ENCODE measurements at places on chromosomes 13 and 19. TPM values are rescaled to one million over a fixed set of nuclear protein-coding genes. Genes with fewer than 3 reads are reported as not detected.

The PSG4 gene
- total RNA-seq, result not detected

DNA sequence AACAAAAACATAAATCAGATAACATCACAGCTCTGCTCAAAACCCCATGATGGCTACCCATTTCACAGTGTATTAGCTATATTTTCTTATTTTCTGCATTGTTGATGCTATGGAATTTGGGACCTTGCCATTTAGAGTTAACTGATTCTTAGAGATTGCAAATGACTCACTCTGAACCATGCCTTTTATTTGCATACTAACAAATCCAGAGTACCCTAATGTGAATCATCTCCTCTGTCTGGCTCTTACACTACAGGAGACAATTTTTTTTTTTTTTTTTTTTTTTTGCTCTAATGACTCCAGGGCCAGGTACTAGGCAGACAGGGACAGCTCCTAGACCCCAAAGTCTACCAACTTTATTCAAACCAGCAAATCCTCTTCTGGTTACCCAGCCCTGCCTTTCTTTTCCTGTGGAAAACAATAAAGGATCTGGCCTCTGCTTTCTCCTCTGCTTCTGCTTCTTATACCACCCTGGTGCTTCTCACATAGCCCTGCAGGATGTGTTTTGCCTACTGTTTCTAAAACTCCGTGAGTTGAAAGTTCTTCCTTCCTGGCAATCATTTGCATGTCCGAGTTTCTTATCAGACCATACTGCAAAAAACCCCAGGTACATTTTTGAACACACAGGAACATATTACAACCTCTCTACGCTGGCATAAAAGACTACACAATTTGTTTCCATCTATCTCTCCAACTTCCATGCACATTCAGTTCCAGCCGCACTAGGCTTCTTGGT is 10.6 kb upstream of the ZNF460 start:
- H3K4me1 ChIP-seq, result no peaks in the 10 kb centered on the region
- H3K36me3 ChIP-seq, result no peaks in the 10 kb centered on the region
- no peak overlapping the region for H3K27ac ChIP-seq
- no peak for DNase-seq
- H3K4me3 ChIP-seq, result no peak overlapping the region

DNA sequence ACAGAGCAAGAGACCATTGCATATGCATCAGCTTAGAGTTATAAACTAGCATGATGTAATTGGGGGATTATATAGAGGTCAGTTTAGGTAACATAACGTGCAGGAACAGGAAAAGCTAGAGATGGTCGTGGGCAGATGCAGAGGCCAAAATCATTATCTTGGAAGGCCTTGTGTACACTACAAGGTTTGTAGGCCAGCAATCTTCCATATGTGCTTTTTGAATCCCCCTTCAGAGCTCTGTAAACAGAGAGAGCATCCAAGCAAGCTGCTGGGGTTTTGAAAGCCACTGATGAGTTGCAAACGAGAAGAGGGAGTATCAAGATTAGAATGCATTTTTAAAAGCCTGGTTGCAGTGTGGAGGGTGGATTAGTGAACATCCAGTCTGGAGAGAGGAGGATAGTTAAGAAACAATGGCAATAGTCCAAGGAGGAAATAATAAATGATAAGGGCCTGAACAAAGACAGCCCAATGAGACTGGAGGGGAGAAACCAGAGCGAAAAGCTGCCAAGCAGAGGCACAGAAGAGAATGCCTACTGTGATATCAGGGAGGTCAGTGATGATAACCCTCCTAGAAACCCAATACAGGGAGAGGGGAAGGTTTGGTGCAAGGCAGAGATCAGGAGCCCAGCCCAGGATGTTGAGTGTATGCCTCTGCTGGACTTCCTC is 109.6 kb downstream of the ZAR1L start:
- DNase-seq, result no peak
- H3K4me3 ChIP-seq, result no peak overlapping the region
- peaks cover 2% of the 10 kb centered on the region for H3K36me3 ChIP-seq
- H3K27me3 ChIP-seq, result no peaks in the 10 kb centered on the region
- H3K4me1 ChIP-seq, result no peaks in the 10 kb centered on the region

The SOHLH2 gene
- total RNA-seq, result not detected

DNA sequence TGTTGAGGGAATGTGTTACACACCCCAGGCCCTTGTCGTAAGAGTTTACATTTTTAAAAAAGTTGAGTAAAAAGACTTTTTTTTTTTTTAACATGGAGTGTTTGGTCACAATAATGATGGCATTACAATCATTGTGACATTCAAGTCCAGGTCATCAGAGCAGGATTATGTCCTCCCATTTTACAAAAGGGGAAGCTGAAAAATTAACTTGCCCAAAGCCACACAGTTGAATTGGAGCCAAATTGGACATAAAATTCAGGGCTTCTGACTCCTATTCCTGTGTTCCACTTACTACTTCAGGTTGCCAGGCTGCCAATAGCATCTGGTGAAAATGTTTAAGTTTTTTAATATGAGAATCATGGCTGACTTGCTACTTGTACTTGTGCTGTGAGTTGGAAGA is 49.3 kb downstream of the DLEU7 start:
- DNase-seq, result no peak
- H3K36me3 ChIP-seq, result no peaks in the 10 kb centered on the region
- H3K4me3 ChIP-seq, result no peak overlapping the region
- H3K4me1 ChIP-seq, result no peaks in the 10 kb centered on the region

- no peaks in the 10 kb centered on the region for H3K27me3 ChIP-seq
- peaks cover 66% of the 10 kb centered on the region for H3K36me3 ChIP-seq
- H3K27ac ChIP-seq, result no peak overlapping the region
- DNase-seq, result no peak
These were observed 8.4 kb upstream of the RPS15 start for GRCh38 chr19:1429750-1430149.

- DNase-seq, result no peak
- no peak overlapping the region for H3K27ac ChIP-seq
- peaks cover 17% of the 10 kb centered on the region for H3K27me3 ChIP-seq
- no peaks in the 10 kb centered on the region for H3K36me3 ChIP-seq
- H3K4me1 ChIP-seq, result no peaks in the 10 kb centered on the region
These were observed 38.7 kb downstream of the IGFL2 start for GRCh38 chr19:46186717-46187101.

DNA sequence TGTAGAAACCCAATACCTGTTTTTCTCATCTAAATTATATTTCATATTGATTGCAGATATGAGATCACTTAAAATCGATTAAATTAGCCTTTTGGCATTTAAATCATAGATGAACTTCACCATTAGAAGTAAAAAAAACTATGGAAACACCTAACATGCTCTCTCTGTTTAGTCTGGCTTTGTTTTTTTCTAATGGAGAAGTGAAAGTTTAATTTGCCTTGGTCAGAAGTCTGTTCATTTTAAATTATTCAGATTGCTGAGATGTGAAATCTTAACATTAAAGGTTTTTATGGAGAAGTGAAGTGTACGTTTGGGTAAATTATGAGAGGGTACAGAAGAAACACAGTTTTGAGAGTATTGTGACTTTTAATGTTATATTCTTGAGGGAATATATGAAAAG is 6.7 kb downstream of the SUGT1 start:
- H3K36me3 ChIP-seq, result peaks cover 52% of the 10 kb centered on the region
- H3K27ac ChIP-seq, result no peak overlapping the region
- DNase-seq, result no peak

GRCh38 chr13:76798037-76798436 is 88.2 kb downstream of the KCTD12 start:
- H3K36me3 ChIP-seq, result no peaks in the 10 kb centered on the region
- DNase-seq, result no peak
- H3K4me3 ChIP-seq, result no peak overlapping the region
- no peaks in the 10 kb centered on the region for H3K27me3 ChIP-seq
- no peaks in the 10 kb centered on the region for H3K4me1 ChIP-seq

DNA sequence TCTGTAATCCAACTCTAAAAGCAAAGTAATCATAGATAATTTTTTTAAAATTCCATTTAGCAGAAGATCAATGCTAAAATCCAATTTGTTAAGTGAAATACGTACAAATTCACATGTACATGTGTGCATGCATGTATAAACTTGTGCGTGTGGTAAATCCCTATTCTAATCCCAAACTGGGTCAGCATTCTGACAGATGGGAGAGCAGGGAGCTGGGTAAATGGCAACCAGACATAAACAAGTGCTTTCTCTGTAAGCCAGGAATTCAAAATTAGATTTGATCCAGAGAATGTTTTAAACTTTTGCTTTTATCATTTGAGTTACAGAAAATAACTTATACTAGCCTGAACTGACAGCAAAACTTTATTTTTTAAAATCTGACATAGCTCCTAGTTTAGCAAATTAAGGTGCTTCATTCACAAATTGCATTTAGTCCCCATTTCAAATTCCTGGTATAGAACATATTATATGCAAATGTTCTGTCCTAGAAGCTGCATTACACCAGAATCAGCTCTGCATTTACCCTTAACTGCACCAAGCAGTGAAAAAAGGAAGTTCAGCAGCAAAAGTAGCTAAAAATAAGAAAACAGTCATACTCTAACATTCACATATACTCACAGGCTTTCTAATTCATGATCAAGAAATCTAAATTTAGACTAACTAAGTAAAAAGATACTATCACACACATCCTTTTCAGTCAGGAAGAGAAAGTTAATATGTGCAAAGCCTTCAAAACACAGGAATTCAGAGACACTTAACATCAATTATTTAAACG is 32.6 kb downstream of the UBL3 start:
- H3K27ac ChIP-seq, result no peak overlapping the region
- no peak for DNase-seq
- no peak overlapping the region for H3K4me3 ChIP-seq
- H3K36me3 ChIP-seq, result no peaks in the 10 kb centered on the region

DNA sequence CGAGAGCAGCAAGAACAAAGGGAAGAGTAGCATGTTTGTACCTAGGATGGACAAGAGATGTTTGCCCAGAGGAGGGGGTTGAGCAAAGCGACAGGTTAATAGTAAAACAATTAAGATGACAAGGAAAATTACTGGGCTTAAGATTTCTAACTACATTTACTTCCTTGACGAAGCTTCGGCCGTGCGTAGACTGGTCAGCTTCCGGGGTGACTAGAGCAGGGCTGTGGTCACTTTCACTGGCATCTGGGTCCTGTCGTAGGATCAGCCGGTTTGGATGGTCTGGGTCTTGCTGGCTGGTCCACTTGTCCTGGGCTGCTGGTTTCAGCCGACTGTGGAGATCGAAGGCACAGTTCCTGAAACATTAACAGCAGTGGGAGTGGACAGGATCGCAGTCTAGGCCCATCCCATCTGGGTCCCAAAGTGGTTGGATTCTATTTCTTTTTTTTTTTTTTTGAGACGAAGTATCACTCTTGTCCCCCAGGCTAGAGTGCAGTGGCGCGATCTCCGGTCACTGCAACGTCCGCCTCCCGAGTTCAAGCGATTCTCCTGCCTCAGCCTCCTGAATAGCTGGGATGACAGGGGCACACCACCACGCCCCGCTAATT is 5.0 kb upstream of the BSG start:
- no peak for DNase-seq
- H3K36me3 ChIP-seq, result no peaks in the 10 kb centered on the region
- no peak overlapping the region for H3K27ac ChIP-seq
- H3K4me1 ChIP-seq, result peaks cover 11% of the 10 kb centered on the region
- no peak overlapping the region for H3K4me3 ChIP-seq
- no peaks in the 10 kb centered on the region for H3K27me3 ChIP-seq

GRCh38 chr19:36032251-36033104 is at the start of gene CLIP3:
Gene CLIP3, minus strand, starts transcription at chr19:36032873. Its CDS starts 516 bp downstream, at chr19:36032357.
- no peak within 1 kb of the TSS for H3K27ac ChIP-seq
- peak; percentile 56 for DNase-seq
- peaks cover 19% of the 10 kb centered on the region for H3K4me1 ChIP-seq
- H3K4me3 ChIP-seq, result no peak within 1 kb of the TSS

The ANKLE1 gene
- 3.6 TPM for total RNA-seq

- no peak overlapping the region for H3K4me3 ChIP-seq
- H3K27me3 ChIP-seq, result no peaks in the 10 kb centered on the region
- DNase-seq, result no peak
- no peak overlapping the region for H3K27ac ChIP-seq
These were observed 77.9 kb downstream of the TRPC4 start for GRCh38 chr13:37791699-37792098.

The ZNF888 gene
- total RNA-seq, result 13.5 TPM

The ZNF793 gene
- 4.3 TPM for total RNA-seq

- H3K27ac ChIP-seq, result peak overlapping the region; percentile 78
- H3K4me3 ChIP-seq, result no peak overlapping the region
- no peaks in the 10 kb centered on the region for H3K36me3 ChIP-seq
- H3K4me1 ChIP-seq, result peaks cover 10% of the 10 kb centered on the region
These were observed 171.9 kb downstream of the ITGBL1 start for GRCh38 chr13:101624210-101624922.

- no peak overlapping the region for H3K4me3 ChIP-seq
- no peak overlapping the region for H3K27ac ChIP-seq
- DNase-seq, result peak; percentile 43
- H3K27me3 ChIP-seq, result peaks cover 2% of the 10 kb centered on the region
These were observed 10.7 kb upstream of the CEACAM3 start for GRCh38 chr19:41785653-41786052.

GRCh38 chr13:83088858-83089257 is 793.4 kb downstream of the SLITRK1 start:
- H3K27me3 ChIP-seq, result no peaks in the 10 kb centered on the region
- DNase-seq, result no peak
- no peak overlapping the region for H3K27ac ChIP-seq
- H3K4me3 ChIP-seq, result no peak overlapping the region
- no peaks in the 10 kb centered on the region for H3K4me1 ChIP-seq

GRCh38 chr19:7191946-7192691 is 102.1 kb downstream of the INSR start:
- H3K4me1 ChIP-seq, result peaks cover 39% of the 10 kb centered on the region
- H3K4me3 ChIP-seq, result no peak overlapping the region

- DNase-seq, result no peak
- peaks cover 59% of the 10 kb centered on the region for H3K4me1 ChIP-seq
- H3K36me3 ChIP-seq, result no peaks in the 10 kb centered on the region
- peak overlapping the region; percentile 44 for H3K4me3 ChIP-seq
- peak overlapping the region; percentile 29 for H3K27ac ChIP-seq
These were observed 4.6 kb downstream of the GRIN2D start for GRCh38 chr19:48398102-48398374.

- peak overlapping the region; percentile 22 for H3K27ac ChIP-seq
- H3K4me1 ChIP-seq, result peaks cover 41% of the 10 kb centered on the region
- peaks cover 24% of the 10 kb centered on the region for H3K36me3 ChIP-seq
- H3K4me3 ChIP-seq, result peak overlapping the region; percentile 49
These were observed 690 bp downstream of the KMT2B start for GRCh38 chr19:35718345-35719041.
